GM04503 (cell line): ENCODE measurements at places on chromosomes 1 and 21.
A peak's percentile ranks its signal among the peaks of the same experiment; 100 is the strongest.

GRCh38 chr1:21816602-21817302 lies 4.7 kb downstream of the LDLRAD2 start:
- peak; percentile 9 for DNase-seq

- DNase-seq = no peak
Observed at GRCh38 chr1:98405581-98406074, 255.9 kb upstream of the SNX7 start.

- no peak for DNase-seq
Observed at GRCh38 chr1:230123280-230124185, 56.5 kb downstream of the GALNT2 start.

DNA sequence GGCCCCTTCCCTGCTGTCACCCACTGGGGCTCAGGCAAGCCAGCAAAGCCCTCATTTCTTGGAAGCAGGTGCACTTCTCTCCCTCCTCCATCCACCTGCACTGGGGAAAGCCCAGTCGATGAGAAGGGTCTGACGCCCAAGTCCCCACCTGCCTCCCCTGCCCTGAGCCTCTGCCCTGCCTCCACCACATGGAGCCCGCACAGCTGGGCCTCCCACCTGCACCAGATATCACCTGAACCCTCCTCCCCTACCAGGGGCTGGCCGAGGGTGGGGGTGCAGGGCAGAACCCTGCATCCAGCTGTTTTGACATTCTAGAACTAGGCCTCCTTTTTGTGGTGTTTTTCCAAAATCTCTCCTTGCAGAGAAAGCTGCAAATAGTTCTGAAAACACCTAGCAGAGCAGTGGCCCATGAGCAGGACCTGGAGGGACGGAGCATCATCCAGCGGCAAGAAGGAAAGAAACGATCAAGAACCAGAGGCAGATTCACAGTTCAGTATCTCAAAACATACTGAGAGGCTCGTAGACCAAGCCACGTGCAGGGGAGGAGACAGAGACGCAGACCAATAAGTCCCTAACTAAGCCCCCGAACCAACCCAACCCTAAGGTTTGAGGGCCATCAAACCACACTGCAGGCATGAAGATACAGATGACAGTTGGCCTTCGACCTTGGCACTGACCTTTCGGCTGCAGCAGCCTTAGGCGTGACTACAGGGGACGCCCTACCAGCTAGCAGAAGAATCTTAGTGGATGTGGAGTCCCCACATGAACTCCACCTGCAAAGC lies 16.7 kb downstream of the CHD5 start:
- DNase-seq = no peak

DNA sequence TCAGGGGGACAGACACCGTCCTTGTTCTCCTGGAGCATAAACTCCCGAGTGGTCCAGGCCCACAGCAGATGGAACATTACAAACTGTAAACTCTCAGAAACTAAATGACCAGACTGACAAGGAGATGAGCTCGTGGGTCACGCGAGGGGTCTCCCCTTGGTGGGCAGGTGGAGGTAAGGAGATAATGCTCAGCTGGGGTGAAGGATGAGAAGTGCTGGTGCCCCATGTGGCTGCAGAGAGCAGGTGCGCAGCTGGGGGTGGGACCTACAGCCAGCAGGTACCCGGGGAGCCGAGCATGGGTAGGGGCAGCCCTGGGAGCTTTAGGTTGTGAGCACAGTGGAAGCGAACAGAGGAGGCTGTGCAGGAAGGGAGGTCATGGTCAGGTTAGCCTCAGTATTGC lies 40.1 kb downstream of the AJAP1 start:
- no peak for DNase-seq

DNA sequence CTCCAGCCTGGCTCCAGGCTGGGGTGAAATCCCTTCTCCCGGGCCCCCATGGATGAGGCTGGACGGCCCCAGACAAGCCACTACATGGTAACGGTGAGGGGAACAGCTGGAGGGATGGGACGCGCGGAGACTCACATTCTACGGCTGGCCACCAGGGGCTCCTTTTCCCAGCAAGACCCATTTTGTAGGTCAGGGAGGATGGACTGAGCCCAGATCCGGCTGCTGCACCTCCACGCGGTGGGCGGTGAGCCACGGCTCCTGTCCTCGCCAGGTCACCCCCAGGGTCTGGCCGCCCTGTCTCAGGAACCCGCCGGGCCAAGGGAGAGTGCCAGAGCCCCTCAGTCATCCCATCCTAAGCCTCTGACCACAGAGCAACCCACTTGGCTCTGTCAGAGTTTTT lies 75.0 kb upstream of the ACTRT2 start:
- DNase-seq = no peak

DNA sequence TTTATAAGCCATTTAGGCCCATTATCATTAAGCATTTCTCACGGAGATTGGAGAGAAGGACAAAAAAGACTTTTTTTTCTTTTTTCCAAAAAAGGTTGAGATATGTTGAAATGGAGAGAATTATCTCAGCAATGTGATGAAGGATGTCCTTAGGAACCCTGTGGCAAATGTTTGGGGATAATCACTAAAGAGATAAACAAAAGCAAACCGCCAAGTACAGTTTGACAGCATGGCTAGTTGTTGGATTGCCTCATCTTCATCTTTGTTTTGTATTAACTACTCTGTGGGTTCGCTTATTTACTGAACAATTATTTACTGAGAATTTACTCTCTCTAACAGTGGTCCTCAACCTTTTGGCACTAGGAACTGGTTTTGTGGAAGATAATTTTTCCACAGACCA lies 97.4 kb upstream of the HP1BP3 start:
- DNase-seq = no peak

- DNase-seq = no peak
Observed at GRCh38 chr1:166907763-166908162, 31.7 kb upstream of the TADA1 start.

DNA sequence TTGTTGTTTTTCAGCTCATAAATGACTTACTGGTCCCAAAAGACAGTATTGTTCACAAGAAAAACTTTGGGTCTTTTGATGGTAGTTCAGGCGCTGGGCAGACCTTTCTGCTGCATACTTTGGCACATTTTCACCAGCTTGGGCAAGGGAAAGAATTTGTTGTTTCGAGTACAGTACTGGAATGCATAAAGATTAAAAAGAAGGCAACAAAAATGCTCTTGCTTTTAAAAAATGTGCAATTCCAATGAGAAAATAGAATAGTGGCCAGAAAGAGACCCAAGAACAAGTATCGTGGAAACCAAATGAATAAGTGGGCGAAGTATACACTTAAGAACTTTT lies 56.0 kb downstream of the CLIC6 start:
- no peak for DNase-seq

DNA sequence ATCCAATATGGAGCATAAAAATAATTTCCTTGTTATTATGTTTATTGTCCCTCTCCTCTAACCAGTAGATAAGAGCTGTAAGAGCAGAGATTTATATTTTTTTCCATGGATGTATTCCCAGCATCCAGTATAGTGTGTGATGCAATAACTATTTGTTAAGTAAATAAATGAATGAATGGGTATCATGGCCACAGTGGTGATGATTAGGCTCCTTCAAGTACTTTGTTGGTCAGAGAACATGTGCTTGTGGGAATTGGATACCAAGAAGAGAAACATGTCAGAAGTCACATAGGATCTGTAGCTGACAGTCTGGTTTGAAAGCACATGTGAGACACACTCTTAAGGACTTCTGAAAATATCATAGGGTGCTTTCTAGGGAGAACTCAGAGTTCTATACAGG lies 588.5 kb downstream of the AGBL4 start:
- DNase-seq = no peak

GRCh38 chr1:209168204-209168603 lies 415.3 kb upstream of the CAMK1G start:
- peak; percentile 33 for DNase-seq

GRCh38 chr1:111052246-111052645 lies 87.6 kb downstream of the DRAM2 start:
- DNase-seq = peak; percentile 11
